T follicular helper cell (primary cell): ENCODE measurements at places on chromosomes 7 and 10.

GRCh38 chr7:52705768-52706167 lies 329.7 kb upstream of the POM121L12 start:
- no peak for DNase-seq

- DNase-seq, result no peak
Measured at GRCh38 chr10:95464280-95464679, 96.9 kb downstream of the SORBS1 start.

- no peak for DNase-seq
Measured at GRCh38 chr7:67484244-67484751, 487.7 kb downstream of the TYW1 start.

DNA sequence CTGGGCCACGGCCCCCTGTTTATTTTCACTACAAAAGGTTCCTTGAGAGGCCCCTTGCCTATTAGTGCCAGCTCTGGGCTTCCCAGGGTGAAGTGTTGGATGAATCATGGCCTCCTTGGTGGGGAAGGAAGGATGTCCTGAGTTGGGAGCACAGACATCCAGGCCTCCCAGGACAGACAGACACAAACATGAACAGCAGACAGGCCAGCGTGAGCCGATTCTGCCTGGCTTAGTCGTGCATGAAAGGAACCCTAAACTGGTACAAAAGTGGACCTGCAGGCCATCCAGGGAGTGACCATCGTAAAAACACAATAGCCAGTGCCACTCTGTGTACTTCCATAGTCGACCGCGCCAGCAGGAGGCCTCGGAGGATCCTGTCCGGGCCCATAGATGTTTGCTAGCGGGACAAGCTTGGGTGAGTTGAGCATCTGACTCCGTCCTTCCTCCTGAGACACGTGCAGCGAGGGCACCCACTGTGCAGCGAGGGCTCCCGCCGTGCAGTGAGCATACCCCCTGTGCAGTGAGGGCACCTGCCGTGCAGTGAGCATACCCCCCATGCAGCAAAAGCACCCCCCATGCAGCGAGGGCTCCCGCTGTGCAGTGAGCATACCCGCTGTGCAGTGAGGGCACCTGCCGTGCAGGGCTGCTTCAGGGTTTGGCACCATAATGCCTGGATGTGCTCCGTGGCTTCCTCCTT lies 51.3 kb upstream of the PRKAR1B start:
- DNase-seq, result no peak

DNA sequence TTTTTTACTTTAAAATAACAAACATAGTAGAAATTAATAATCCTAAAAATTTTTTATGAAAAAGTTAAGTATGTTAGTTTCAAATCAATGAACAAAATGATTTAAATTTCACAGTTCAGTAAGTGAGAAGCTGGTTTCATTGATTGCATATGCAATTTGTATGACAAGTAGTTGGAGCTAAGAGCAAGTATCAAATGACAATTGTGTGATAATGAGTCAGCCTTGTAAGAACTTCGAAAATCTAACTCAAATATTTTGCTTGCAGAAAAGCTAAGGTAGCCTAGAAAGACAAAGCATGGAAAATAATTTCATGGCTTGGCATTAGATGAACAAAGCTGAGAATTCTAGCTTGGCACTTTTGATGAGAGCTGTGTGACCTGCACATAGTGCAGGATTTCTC lies 111.5 kb downstream of the HDAC9 start:
- no peak for DNase-seq

DNA sequence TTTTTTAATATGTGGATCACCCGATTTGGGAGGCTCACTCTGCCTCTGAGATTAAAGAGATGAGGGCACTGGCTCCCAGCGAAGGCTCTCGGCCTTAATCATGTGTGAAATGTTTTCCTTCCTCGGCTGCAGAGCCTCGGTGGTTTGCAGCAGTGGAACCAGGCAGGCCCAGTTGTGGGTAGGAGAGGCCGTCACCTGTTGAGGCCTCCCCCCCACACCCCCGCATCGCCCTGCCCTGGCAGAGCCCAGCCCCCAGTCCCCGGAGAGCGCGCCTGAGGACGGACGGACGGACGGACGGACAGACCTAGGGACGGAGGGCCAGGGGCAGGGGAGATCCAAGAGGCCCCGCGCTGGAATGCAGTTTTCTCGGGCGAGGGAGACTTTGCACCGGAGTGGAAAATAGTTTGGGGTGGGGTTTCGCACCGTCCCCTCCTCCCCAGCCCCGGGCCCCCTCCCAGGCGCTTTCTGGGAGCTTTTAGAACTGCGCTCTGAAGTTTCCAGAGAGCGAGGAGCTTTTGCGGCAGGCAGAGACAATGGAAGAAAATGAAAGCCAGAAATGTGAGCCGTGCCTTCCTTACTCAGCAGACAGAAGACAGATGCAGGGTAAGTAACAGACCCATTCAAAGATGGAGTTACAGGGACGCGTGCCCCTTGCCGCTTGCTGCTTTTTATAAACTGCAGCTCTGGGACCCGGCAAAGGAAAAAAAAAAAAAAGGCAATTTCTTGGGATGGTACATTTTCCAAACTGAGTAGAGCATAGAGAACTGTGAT lies at the start of gene KIAA1217:
Gene KIAA1217, plus strand, starts transcription at position 478 of the 771 bp plus-strand sequence. Its CDS starts 56 bp downstream, at position 534.
- no peak for DNase-seq

- DNase-seq, result no peak
Measured at GRCh38 chr7:83941300-83941699, 253.3 kb downstream of the SEMA3A start.

DNA sequence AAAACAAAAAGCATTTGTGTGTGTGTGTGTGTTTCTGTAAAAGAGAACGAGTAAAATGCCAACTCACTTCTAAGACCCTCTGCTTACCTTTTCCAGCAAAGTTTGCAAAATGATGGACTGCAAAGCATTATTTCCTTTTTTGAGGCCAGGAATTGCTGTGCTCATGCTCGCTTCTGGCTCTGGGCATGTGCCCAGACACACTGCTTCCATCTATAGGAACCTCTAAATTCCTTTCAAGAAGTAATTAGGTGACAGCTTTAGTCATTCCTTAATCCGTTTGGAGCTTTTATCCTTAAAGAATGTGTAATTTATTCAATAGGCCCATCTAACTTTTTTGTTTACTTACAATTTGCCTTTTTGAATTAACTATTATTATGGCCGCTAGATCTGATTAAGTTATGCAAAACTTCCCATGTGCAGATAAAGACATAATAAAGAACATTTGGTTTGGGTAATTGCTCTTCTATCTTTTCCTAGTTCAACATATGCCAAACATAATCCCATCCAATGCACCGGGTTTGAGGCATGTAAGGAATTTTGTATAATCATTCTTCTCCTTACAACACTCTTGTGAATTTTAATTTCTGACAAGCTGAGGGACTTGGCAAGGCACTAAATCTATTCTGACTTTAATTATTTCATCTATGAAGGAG lies 34.7 kb downstream of the A1CF start:
- DNase-seq, result no peak
